ENCODE measurements at places on chromosomes 2 and 18.

- DNase-seq = no peak
Measured at GRCh38 chr2:238525990-238526389, 99.3 kb downstream of the ASB1 start.

GRCh38 chr2:196696423-196697079 lies 57.0 kb downstream of the CCDC150 start:
- DNase-seq = peak; percentile 70

GRCh38 chr2:220704081-220704480 lies 868.0 kb downstream of the EPHA4 start:
- no peak for DNase-seq

DNA sequence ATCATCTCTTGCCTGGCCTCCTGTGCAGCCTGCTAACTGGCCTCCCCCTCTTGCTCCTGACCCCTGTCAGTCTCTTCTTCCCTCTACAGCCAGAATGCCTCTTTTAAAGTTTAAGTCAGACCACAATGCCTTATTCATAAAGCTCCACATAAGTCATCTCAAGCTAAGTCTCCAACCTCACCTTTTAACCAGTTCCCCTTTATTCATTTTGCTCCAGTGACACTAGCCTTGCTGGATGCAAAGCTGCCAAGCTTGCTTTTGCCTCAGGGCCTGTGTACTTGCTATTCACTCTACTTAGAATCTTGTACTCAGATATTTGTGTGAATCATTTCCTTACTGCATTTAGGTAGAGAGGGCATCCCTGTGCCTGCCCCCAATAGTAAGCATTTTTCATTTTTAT lies 180.9 kb downstream of the PDE1A start:
- DNase-seq = no peak

- DNase-seq = no peak
Measured at GRCh38 chr2:237639836-237640220, 12.4 kb downstream of the LRRFIP1 start.

- DNase-seq = no peak
Measured at GRCh38 chr2:85455552-85456090, 37.1 kb downstream of the SH2D6 start.

- peak; percentile 39 for DNase-seq
Measured at GRCh38 chr2:219997341-219997851, 370.0 kb downstream of the SLC4A3 start.

DNA sequence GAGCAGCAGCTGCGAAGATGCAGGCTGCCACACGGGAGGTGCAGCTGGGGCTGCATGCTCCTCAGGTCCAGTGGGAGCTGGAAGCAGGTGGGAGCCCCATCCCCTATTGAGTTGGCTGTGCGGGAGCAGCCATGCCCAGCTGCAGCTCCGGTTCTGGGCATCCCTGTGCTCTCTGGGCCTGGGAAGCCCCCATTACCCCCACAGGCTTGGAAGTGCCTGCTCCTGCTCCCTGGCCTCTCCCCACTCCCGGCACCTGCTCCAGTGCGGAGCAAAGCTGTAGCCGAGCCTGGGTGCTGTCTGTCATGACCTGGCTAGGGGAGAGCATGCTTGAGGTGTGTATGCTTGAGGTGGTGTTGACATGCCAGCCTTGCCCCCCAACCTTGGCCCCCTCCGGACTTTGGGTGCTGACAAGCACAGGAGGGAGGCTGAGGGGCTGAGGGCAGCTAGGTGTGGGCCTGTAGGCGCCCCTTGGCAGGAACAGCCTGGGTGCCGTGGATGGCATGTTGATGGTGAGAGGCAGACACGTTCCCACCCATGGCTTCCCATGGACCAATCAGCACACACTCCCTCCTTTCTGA lies 21.5 kb downstream of the ANKRD29 start:
- DNase-seq = no peak

Data from brain microvascular endothelial cell (primary cell).